ENCODE measurements at places on chromosomes 2 and 18.

GRCh38 chr2:19775838-19776237 lies 125.9 kb downstream of the TTC32 start:
- no peak for DNase-seq

DNA sequence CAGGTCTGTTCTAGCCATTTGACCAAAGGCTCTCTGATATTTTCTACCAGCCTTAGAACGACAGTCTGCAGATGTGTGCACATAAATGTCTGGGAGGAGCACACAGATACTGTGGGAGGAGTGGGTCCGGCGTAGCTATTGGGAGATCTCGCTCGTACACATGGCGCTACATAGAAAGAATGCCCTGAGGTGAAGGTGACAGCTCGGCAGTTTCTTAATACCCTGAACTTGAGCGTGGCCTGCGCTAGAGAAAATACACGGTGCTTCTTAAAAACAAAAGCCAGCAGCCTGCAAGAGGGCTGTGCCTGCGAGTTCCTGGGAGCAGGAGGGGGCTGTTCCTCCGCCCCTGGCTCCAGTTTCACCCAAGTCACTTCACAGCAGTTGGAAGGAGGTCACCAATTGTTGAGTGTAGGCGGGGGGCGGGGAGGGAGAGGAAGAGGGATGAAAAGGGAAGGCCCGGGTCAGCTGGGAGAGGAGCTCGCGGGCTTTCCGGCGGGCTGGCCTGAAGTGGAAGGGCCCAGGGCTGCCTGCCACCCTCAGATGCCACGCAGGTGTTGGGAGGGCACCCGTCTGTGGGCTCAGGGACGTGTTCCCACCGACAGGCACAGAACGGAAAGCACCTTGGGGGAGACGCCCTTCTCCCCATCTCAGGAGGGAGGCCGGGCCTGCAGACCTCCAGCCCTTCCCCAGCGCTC lies 124.7 kb upstream of the ZNF516 start:
- no peak for DNase-seq

DNA sequence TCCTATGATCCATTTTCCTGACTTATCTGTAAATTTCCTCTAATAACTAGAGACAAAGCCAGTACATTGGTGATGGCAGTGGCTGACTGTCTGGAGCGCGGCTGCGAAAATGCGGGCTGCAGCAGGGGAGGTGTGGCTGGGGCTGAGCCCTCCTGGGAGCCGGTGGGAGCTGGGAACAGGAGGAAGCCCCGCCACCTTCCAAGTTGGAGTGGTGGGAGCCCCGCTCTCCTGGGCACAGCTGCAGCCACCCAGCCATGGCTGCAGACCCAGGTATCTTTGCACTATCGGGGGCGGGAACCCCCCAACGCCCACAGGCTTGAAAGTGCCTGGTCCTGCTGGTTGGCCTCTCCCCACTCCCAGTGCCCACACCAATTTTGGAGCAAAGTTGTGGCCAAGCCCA lies 633.0 kb upstream of the TMEFF2 start:
- no peak for DNase-seq

GRCh38 chr18:78805840-78806239 lies 173.8 kb upstream of the SALL3 start:
- no peak for DNase-seq

GRCh38 chr18:31497404-31497835 lies 557 bp upstream of the DSG2 start:
- no peak for DNase-seq

- DNase-seq: no peak
Observed at GRCh38 chr2:168255866-168256265, 8.5 kb upstream of the STK39 start.

GRCh38 chr2:64697297-64698176 lies 43.8 kb upstream of the SERTAD2 start:
- DNase-seq: no peak

GRCh38 chr18:63160172-63160995 lies 159.2 kb downstream of the BCL2 start:
- no peak for DNase-seq

GRCh38 chr18:63259567-63260379 lies 59.8 kb downstream of the BCL2 start:
- no peak for DNase-seq

- DNase-seq: no peak
Observed at GRCh38 chr2:73101626-73102256, 11.0 kb downstream of the RAB11FIP5 start.

DNA sequence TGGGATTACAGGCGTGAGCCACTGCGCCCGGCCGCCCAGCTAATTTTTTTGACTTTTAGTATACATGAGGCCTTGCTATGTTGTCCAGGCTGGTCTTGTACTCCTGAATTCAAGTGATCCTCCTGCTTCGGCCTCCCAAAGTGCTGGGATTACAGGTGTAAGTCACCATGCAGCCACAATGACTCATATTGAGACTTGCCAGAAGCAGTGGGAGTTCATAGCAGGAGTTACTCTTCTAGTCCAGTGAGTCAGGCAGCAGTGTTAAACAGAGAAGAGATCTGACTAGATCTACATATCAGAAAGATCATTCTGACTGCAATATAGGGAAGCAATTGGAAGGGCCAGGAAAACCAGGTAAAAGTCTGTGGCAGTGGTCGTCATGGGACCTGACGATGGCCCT lies 1.5 kb upstream of the FLACC1 start:
- DNase-seq: no peak

DNA sequence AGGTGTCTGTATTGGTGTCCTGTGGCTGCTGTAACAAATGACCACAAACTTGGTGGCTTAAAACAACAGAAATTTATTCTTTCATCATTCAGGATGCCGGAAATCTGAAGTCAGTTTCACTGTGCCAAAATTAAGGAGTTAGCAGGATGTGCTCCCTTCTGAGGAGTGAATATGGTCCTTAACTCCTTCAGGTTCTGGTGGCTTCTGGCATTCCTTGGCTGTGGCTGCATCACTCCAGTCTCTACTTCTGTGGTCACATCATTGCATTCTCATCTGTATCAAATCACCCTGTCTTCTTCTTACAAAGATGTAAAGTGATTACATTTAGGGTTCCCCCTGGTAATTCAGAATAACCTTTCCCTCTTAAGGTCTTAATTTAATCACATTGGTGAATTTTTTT lies 12.6 kb downstream of the GPD2 start:
- DNase-seq: no peak

DNA sequence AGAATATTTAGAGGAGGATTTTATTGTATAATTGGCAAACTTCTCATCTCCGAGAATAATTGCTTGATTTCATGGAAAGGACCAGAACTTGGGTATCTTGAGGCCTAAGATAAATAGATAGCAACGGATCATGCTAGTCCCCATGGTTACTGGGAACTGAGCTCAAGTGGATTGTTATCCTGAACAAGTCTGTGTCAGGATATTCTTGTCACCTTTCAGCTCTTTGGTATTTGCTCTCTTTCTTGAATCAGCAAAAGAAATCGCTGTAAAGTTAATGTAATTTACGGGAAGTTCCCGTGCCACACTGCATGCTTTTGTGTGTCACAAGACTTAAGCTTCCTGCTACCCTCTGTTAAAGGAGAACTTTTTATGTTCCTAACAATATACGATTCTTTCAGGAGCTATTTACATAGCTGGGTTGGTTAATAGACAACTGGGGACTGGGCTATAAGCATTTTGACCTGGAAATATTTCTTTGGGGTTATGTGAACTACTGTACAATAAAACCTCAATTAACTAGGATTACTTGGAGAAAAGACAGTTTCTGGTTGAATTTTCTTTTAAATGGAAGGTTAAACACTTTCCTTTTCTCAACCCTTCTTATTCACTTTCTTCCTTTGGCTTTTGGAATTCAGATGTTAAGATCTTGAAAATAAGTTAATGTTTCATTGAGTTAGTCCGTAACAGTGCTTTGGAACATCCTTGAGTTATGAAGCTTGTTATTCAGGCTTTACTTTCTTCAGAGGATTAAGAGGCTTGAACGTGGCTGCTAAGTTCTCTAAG lies 151.2 kb downstream of the FMNL2 start:
- DNase-seq: peak; percentile 23

GRCh38 chr18:911025-911424 lies 6.4 kb downstream of the ADCYAP1 start:
- no peak for DNase-seq

DNA sequence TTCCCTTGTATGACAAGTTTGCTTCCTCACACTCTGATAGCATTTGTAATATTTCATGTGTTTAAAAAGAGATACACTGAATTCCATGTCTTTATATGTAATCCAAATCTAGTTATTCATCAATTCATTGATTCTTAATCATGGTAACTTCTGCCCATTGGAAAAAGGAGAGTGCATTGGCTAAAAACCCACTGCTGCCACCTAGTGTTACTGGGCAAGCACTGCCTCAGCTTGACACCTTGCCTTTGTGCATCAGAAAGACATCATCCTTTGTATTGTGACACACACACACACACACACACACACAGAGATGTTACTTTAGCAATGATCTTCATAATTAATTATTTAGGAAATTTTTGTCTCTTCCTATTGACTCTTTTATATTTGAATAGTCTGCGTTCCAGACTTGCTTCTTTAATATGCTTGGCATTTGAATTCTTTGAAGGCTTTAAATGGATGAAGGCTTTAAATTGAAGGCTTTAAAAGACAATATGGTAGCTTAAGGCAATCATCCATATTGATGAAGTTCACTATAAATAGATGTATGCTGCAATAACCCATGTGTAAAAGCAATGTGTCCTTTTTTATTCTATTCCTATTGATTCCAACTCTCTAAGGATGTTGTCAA lies 414.2 kb upstream of the CHST9 start:
- DNase-seq: peak; percentile 78

GRCh38 chr18:38895560-38895959 lies 1330.0 kb upstream of the CELF4 start:
- no peak for DNase-seq

- no peak for DNase-seq
Observed at GRCh38 chr2:142012797-142013196, 118.0 kb downstream of the LRP1B start.

GRCh38 chr18:36326771-36327170 lies 29.3 kb downstream of the FHOD3 start:
- no peak for DNase-seq

DNA sequence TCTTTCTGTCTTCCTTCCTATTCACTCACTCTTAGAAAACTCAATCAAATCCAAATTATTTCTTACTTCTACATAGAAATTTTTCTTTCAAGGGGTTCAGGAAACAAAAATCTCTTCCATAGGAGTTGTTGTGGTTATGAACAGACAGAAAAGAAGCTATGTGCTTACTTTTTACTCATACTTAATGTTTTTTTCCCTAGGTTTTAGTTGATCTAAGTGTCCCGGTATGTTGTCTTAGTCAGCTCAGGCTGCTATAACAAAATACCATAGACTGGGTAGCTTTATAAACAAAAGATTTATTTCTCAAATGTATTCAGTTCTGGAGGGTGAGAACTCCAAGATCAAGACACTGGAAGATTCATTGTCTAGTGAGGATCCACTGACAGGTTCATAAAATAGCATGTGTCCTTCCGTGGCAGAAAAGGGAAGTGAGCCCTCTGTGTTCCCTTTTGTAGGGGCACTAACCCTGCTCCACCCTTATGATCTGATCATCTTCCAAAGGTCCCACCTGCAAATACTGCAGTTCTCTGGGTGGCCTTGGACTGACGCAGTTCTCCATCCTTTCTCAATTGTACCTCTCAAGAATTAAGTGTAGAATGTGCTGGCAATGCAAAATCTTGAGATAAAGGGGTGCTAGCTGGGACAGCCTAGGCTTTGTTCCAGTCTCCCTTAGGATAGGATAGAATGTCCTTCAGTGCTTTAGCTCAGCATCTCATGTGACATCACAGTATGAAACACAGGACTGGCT lies 14.4 kb upstream of the VRK2 start:
- no peak for DNase-seq

- DNase-seq: no peak
Observed at GRCh38 chr2:9263428-9263827, 56.8 kb downstream of the ASAP2 start.

DNA sequence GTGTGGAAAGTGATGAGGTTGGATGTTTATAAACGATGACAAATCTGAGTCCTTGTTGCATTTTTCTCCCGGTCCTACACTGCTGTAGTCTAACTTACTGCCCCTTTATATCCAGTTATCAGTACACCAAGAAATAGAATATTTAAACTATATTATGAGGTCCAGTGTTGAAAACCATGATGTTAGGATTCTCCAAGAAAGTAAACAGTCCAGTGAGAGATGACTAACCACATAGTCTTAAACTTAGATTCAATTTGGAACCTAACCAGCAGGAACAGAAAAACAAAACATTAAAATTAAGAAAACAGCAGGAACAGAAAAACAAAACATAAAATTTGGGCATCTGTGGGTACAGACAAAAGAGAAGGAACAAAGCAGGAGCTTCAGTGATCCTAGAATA lies 143.2 kb downstream of the TPGS2 start:
- DNase-seq: no peak

- DNase-seq: no peak
Observed at GRCh38 chr18:40555914-40556313, 1399.1 kb upstream of the PIK3C3 start.

DNA sequence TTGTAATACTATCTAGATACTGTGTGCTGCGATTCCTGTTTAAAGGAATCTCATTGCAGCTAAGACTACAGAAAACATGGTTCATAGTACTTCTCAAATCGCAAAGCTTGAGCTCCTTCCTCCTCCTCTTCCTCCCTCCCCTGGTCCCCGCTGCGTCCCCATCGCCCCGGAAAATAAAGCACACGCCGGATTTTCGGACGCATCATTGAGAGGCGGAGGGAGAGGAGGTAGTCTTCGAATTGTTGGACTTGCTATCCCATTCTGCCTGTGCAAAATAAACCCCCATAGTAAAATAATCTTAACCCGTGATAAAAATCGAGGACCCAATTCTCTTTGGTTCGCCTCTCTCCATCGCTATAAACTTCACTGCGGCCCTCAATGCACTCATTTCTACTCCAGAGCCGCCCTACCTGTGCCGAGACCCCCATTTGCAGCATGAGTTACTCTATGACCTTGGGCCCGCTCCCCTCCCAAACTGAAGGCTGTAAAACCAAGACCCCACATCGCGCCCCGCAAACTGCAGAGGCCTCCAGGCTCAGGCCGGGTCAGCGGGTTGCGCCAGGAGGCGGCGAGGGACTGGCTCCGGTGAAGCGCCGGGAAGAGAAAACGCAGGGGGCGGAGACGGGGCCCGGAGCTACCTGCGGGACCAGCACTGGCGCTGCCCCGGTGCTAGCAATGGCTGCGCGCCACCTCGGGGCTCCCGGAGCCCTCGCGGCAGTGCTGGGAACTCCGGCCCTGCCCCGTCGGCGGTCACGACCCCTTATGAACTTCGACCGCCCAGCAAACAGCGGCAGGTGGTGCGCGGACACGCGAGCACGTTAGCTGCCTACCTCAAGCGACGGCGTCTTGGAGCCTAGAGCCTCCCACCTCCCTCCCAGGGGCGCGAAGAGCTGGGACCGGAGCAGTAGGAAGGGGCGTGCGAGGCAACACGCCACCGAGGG lies 649 bp downstream of the ESCO1 start:
- DNase-seq: peak; percentile 41

- DNase-seq: no peak
Observed at GRCh38 chr18:76434452-76434851, 60.6 kb downstream of the ZNF516 start.

Measured in NCI-H82 (cell line).